Osteocyte (in vitro differentiated cells): ENCODE measurements at places on chromosomes 1 and 21. TPM values are rescaled to one million over a fixed set of nuclear protein-coding genes. Genes with fewer than 3 reads are reported as not detected.

FMO2 gene
- total RNA-seq: 0.24 and 0.94 TPM in 2 replicates

C1orf141 gene
- not detected in 2 replicates for total RNA-seq

MIER1 gene
- 45.8 and 48.3 TPM in 2 replicates for total RNA-seq

GRCh38 chr1:234111458-234112142, 207.1 kb downstream of the SLC35F3 start:
- DNase-seq: no peak

GRCh38 chr1:21269461-21270085, 20.7 kb downstream of the ECE1 start:
- no peak for DNase-seq

- DNase-seq: peak; percentile 17
Measured at GRCh38 chr1:25640646-25641328, 24.2 kb downstream of the MAN1C1 start.

- DNase-seq: no peak
Measured at GRCh38 chr1:3993619-3994375, 93.7 kb upstream of the C1orf174 start.

DNA sequence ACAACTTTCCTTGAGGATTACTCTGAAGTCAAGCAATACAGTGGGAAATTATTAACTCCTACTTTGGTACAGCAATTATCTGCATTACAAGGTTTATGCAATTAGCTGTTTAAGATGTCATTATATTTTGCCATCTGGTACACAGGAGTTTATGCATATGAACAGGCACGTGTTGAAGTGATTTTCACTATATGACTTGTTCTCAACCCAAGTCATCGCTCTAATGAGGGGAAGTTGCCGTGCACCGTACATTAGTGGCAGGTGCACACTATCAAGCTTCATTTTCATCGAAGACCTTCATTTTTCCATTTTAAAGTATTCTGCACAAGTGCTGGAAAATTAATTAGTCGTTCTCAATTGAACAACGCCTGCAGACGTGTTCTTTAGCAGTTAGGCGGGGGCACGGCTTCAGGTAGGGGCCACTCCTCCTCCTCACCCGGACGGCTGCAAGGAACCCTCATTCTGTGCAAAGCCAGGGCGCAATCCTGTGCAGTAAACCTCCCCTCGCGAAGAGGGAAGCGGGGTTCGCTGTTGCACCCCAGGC, 39.8 kb upstream of the NFIA start:
- DNase-seq: no peak

- no peak for DNase-seq
Measured at GRCh38 chr1:97781762-97782337, 139.0 kb downstream of the DPYD start.

GRCh38 chr1:204880906-204881305, 10.2 kb downstream of the NFASC start:
- DNase-seq: no peak

DNA sequence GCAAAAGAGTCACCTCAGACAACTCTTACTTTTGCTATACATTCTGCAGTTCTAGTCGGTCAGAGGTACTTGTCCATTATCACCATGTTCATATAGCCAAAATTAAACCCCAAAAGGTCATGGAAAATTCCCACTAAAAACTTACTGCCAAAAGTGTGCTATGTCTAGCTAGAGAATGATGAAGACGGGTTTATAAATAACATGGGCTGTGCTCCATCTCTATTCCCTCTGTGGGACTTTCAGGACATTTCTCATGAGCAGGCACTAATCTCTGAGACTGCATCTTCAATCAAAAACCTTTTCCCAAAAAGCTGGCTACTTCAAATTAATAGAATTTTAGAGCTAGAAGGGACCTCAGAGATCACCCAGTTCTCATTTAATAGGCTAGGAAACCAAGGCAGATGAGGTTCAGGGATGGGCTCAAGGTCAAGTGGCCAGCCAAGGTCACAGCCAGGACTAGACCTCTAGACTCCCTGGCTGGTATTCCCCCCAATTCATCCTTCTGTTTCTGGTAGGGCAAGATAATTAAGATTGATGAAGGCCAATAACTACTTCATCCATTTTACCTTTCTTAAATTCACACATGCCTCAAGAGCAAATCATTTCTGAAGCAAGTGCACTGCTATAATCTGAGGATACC, 21.0 kb upstream of the MOB3C start:
- no peak for DNase-seq

DNA sequence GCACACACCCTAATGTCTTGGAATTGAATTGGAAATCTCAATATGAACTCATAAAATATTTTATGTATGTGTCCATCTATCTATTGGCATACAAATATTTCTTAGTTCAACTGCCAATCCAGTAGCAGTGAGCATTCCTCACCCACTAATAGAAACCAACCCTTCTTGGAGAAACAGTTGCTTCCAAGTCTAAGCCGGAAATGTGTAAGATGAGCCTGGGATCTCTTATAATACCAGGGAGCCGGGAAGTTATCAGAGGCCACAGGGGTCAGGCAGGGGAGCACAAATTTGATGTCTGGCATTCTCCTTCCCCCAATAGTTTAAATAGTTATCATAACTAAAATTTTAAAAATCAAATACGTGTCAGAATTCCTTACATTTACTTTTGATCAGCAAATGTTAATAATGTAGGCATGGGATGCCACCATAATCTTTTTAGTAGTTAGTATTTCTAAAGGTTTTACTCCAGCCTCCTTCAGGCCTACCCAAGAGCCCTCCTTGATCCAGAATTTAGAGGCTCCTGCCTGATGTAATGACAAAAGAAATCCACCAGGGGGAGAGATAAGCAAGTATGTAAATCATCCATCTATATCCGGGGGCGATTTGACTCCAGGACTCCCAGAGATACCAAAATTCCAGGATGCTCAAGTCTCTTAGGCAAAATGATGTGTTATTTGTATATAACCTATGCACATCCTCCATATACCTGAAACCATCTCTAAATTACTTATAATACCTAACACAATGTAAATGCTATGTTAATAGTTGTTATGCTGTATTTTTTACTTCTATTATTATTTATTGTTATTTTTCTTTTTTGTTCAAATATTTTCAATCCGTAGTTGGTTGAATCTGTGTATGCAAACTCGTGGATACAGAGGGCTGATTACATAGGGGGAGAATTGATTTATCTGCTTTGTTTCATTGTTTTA, 218.7 kb upstream of the COA6 start:
- DNase-seq: no peak
